ENCODE measurements at places on chromosomes 11 and 22.

GRCh38 chr11:1652026-1652425 is 22.5 kb downstream of the KRTAP5-5 start:
- no peak for DNase-seq

DNA sequence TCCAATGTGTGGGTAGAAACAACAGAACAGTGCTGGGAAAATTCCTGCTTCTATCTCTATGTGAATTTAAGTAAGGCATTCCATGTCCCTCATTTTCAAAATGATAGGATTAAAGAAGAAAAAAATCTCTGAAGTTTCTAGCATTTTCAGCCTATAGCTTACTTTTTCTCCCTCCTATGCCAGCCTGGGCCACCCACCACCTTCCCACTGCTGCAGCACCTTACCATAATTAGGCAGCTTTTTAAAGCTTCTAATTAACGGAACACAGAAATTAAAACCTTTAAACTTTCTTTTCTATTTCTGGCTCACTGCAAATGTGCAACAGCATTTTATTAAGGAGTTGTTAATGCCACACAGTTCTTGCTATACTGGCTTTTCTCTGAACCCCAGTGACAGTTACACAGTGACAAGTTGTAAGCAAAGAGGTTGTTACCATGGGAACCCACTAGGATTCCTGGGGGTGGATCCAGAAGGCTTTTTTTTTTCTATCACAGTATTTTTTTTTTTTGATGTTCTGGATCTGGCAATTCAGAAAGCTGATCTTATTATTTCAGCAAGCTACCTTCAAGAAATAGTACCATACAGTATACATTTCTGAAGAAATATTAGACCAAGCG is 20.2 kb downstream of the CELF1 start:
- no peak for DNase-seq

DNA sequence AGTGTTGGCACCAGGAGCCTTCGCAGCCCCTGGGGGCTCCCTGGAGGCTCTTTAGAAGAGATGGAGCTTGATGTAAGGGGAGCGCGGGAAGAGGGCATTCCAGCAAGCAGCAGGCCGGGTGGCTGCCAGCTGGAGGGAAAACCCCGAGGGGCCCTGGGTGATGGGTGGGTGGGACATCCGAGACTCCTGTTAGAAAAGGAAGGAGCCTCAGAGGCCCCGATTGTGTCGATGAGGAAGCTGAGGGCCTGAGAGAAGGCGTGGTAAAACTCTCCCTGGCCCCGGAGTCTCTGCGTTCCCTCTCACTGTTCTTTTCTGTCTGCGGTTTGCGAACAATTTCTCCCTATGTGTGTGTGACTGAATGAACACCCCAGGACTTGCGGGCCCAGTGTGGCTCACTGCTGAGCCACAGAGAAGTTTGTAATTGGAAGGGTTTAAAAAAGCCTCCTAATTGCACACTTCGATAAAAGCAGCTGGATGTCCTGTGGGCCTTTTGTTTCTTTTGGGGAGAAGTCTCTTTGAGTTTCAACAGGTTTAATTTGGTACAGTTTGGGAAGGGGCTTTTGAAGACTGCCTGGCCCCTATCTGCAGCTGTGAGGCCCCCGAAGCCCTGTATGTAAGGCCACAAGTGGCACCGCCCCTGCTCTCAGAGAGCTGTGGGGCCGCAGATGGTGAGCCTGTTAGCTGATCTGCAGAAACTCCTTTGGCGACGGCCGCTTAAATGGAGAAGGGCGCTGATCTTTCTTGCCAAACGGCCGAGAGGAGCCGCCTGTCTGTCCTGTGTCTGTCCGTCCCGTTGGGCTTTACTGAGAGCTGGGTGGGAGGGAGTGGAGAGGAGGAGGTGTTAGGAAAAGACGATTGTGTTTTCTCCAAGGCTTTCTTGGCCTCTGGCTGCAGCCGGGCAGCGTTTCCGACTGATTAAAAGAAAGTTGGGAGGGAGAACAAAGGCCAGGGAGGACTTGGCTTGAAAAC is 2.0 kb downstream of the FBLN1 start:
- peak; percentile 74 for DNase-seq

- DNase-seq: no peak
Observed at GRCh38 chr11:11584937-11585336, 36.9 kb downstream of the GALNT18 start.

All from ELF-1 (cell line).